ENCODE measurements at places on chromosomes 13 and 19.
A peak's percentile ranks its signal among the peaks of the same experiment; 100 is the strongest.

DNA sequence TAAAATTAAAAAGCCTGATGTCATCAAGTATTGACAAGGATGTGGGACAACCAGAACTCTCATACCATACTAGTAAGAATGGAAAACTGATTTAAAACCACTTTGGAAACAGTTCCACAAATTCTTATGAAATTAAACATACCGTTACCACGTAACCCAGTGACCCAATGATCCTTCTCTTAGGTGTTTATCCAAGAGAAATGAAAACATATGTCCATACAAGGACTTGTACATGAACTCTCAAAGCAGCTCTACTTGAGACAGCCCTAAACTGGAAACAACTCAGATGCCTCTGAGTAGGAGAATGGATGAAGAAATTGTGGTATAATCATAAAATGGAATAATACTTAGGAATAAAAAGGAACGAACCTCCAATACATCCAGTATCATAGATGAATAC lies 27.6 kb downstream of the SLC6A16 start:
- no peak for DNase-seq

- DNase-seq = no peak
These were observed 780.4 kb upstream of the SLITRK6 start for GRCh38 chr13:86579662-86580061.

DNA sequence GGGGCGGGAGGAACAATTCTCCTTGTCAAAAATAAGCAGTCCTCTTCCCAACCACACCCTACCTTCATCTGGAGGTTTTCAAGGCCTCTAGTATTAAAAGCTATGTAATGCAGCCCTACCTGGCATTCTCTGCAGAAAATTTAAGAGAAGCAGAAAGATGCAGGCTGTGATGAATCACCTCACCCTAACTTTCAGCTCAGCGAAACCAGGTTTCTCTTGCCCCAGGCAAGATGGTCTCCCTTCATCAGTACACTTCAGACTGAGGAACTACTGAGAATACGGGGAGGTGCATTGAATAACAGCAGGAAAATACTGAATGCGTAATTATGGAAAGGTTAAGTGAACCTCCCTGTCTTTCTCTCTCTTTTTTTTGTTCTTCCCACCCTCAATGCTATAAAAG lies 437.6 kb upstream of the KLF12 start:
- DNase-seq = no peak

GRCh38 chr13:104530741-104531140 lies 1464.5 kb upstream of the SLC10A2 start:
- no peak for DNase-seq

GRCh38 chr19:7337380-7338194 lies 11.2 kb upstream of the ARHGEF18 start:
- DNase-seq = peak; percentile 48

DNA sequence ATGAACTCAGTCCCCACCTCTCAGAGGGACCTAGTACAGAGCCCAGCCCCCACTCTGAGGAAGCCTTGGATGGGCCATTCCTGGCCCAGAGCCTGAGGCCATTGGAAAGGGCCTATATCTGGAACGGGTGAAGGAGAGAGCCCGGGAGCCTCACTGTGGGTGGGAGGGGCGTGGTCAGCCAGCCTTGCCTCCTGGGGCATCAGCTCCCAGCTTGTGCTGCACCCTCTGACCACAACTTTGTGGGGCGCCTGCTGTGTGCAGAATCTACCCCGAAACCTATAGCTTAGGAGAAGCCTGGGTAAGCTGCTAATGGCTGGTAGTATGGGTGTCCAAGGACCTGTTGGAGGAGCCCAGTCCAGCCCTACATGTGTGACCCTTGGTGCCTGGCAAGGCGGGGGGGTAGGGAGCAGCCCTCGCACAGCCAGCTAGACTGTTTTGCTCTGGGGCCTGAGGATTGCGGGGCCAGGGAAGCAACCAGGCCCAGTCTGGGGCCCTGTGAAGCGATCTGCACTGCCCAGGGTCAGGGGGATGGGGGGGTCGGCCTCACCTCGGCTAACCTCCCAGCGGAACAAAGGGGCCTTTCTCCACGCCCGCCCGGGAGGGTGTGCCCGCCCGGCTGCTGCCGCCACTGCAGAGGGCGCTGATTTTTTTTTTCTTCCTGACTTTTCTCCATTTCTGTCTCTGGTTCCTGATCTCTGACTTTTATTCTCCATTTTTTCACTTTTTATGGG lies 42.3 kb downstream of the LYL1 start:
- no peak for DNase-seq

DNA sequence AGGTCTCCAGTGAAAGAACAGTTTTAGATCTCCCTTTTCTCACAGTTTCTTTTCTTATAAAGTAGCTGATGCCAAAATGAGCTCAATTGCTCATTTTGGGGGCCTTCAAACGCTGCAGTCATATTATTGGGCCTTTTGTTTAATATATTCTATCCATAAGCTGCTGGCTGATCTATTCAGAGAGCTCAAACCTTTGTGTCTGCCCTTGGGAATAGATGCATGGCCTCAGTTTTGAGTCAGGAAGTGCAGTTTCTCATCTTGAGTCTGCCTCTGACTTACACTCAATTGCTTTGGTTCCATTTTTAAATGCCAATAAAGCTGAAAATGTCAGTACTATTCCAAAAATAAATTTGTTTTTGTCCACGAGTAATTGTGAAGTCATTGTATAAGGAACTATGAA lies 468.9 kb downstream of the KLF12 start:
- DNase-seq = no peak

DNA sequence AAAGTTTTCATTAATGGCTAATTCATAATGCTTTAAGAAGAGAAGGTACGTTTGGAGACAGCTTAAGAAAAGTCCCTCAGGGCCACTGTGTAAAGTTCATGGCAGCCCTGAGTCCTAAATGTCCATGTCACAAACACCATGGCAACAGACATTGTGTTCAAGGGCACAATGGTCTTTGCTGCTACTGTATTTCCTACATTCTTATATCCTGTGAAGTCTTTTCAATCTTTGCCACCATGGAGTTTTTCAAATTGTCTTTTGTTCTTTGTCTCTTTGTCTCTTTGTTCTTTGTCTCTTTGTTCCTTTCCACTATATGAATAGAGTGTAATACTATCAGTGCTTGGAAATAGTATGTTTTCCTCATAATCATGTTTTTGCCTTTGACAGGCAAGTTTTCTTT lies 178.8 kb downstream of the VWA8 start:
- no peak for DNase-seq

- no peak for DNase-seq
These were observed 55.4 kb upstream of the SCEL start for GRCh38 chr13:77480066-77480465.

DNA sequence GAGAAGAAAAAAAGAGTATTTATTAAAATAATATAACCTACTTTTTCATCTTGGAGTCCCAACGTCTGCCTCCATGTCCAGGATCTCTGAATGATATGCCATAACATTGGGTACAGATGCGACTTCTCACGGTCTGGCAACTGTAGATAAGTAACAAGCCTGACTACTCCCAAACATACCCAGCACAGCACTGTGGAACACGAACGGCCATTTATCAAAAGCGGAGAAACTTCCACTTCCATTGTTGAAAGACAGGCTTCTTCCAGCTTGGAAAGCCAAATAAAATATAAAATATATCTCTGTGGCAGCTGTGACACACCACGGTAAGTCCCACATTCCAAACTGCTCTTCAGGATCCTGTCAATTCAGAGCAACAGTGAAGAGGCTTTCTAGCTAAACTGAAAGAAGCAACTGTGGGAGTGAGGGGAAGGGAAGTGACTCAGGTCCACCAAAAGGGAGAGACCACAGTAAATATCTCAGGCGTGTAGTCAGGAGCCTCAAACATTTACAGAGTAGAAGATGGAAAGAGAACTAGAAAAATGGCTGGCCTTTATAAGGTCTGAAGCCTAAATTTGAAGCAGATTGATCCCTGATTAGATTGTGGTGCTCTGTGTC lies 331.7 kb downstream of the LIG4 start:
- no peak for DNase-seq

All from activated CD4-positive, alpha-beta T cell treated with anti-CD3 and anti-CD28 coated beads for 36 hours (primary cell).